Activated B cell treated with CpG ODN at 0.5 μM for 24 hours (primary cell): ENCODE measurements at places on chromosomes 1 and 21. TPM values are rescaled to one million over a fixed set of nuclear protein-coding genes. Genes with fewer than 3 reads are reported as not detected.

The ITLN2 gene
- total RNA-seq = not detected in 2 replicates

The VASH2 gene
- total RNA-seq = 0.07 and 0.17 TPM in 2 replicates

The PTPN14 gene
- 0.02 TPM in 1 of 2 replicates, not detected in the other for total RNA-seq

DNA sequence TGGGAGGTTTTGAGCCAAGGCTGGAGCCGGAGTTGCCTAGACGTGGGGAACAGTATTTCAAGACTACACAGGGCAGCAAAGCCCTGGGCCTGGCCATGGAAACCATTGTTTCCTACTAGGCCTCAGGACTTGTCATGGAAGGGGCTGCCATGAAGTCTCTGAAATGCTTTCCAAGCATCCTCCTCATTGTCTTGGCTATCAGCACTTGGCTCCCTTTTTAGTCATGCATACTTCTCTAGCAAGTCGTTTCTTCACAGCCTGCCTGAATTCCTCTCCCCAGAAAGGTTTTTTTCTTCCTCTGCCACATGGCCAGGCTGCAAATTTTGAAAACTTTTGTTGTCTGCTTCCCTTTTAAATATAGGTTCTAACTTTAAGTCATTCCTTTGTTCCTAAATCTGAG is 406.6 kb upstream of the TMPRSS15 start:
- no peak for DNase-seq

- DNase-seq = no peak
These were observed 194.8 kb downstream of the EIF4G3 start for GRCh38 chr1:20981915-20982314.

DNA sequence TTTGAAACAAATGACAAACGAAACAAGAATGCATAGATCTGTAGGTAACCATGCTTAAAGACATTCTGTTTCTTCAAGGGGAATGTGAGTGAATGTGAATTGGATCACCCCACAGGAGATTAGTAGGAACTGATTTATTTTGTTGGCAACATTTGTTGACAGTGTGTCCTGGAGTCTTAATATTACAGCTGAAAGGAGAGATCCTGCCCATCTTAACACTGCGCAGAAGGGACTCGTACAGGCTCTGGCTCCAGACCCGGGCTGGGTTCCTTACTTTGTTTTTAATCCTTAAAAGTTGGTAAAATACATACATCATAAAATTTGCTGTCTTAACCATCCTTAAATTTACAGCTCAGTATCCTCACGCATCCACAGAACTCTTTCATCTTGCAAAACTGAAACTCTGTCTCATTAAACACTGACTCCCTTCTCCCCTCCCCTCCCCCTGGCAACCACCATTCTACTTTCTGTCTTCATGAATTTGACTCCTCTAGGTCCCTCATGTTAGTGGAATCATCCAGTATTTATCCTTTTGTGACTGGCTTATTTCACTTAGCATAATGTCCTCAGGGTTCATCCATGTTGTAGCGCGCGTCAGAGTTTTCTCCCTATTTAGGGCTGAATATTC is 74.1 kb downstream of the GALNT2 start:
- DNase-seq = no peak

DNA sequence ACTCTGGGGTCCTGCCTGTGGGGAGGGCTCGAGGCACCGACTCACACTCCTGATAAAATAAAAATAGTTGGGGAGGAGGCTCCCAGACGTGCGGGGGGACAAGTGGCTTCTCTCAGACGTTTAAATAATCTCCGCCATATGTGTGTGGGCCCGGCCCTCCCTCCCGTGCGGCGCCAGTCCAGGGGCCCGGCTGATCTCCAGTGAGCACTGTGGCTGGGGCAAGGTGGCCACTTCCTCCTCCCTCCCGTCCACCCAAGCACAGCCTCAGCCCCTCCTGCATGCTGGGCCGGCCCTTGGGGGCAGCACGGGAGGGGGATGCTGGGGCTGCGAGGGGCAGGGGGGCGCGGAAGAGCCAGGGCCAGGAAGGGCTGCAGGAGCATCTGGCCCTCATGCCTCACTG is 4.0 kb upstream of the PLCH2 start:
- DNase-seq = no peak

DNA sequence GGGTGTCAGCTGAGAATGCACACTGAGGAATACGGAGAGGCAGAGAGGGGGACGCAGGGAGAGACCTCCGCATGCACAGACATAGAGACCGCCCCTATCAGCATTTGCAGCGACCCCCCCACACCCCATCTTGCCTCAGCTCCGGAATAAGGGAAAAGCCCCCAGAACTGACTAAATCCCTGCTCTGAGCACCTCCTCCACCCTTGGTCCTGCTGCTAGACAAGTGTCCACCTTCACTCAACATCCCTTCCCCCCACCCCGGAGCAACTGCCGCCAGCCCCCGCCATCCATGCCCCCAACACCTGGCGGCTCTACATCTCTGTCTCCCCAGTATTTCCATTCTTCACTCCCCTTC is 769 bp downstream of the SV2A start:
- no peak for DNase-seq
